ENCODE measurements at places on chromosomes 16 and 17. TPM values are rescaled to one million over a fixed set of nuclear protein-coding genes. Genes with fewer than 3 reads are reported as not detected.

Gene RNU2-1
- not detected for total RNA-seq

Gene ECI1
- total RNA-seq, result 72.9 TPM

DNA sequence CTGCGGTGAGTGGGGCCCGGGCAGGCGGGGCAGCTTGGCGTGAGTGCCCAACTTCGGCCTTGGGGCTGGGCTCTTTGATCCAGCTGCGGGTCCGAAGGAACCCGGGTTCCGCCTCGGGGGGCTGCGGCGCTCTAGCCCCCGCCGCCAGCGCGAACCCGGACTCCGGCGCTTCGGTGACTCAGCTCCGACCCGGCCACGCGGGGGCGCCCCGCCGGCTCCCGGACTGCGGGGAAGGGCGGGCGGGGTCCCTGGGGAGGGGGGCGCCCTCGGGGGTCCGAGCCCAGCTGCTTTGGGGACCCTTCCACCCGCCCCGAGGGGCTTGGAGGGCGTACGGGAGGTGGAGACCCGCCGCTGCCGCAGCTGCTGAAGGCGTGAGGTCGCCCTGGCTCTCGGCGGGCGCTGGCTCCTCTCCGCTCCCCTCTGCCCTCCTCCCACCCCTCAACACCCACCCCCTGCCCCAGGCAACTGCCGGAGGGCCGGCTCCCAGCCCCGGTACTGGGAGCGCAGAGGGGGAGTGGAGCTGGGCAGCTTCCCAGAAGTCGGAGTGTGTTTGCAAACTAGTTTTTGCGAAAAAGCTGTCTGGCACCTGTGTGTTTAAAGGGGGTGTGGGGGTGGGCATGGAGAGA lies 516 bp downstream of the CPNE2 start:
- H3K4me1 ChIP-seq, result peaks cover 37% of the 10 kb centered on the region
- peak overlapping the region; percentile 67 for H3K27ac ChIP-seq
- H3K36me3 ChIP-seq, result no peaks in the 10 kb centered on the region
- peak overlapping the region; percentile 98 for H3K4me3 ChIP-seq
- no peaks in the 10 kb centered on the region for H3K27me3 ChIP-seq

- no peaks in the 10 kb centered on the region for H3K27me3 ChIP-seq
- no peak for DNase-seq
- H3K36me3 ChIP-seq, result no peaks in the 10 kb centered on the region
- no peak overlapping the region for H3K27ac ChIP-seq
Observed at GRCh38 chr17:2975469-2975958, 87.9 kb downstream of the OR1D5 start.

DNA sequence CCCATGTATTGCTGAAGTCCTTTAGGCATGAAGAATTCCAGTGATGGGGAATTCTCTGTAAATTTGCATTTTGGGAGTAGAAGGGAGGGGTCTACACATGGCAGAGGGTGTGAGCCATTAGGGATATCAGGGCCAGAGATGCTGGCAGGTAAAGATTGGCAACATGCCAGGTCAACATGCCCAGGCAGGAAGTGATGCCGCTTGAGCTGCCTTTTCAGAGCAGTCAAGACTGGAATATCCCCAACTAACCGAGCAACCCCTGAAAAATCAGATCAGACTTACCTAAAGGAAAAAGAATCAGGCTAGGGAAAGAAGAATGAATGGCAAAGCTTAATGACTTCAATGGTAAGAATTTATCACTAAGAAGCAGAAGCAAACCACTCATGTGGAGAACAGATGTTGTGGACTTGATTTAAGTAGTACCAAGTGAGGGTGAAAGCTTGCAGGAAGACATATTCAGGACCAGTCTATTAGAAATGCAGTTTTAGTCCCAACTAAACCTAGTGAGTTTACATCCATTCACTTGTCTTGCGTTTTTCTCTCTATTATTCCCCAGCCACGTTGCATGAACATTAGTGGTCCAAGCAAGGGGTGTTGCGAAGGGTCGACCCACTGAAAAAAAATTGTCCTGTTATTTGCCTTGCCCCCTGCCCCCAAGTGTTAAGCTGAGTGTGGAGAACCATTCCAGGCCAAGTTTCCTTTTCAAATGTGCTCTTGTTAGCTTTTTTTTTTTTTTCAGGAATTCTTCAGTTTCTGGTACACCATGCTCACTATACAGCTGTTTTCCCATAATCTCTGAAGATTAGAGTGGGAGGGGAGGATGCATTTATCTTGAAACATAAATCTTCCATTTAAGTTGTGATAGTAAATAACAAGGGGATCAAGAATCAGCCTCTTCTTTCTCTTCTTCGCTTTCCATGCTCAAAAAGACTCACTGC lies 105.2 kb downstream of the ABCA8 start:
- H3K36me3 ChIP-seq, result no peaks in the 10 kb centered on the region
- H3K27ac ChIP-seq, result peak overlapping the region; percentile 5
- no peaks in the 10 kb centered on the region for H3K27me3 ChIP-seq
- no peak for DNase-seq
- H3K4me1 ChIP-seq, result peaks cover 31% of the 10 kb centered on the region

GRCh38 chr17:46950997-46951621 lies 27.9 kb downstream of the RPRML start:
- H3K27ac ChIP-seq, result no peak overlapping the region
- no peak for DNase-seq
- H3K4me3 ChIP-seq, result no peak overlapping the region
- H3K4me1 ChIP-seq, result no peaks in the 10 kb centered on the region
- H3K27me3 ChIP-seq, result no peaks in the 10 kb centered on the region
- H3K36me3 ChIP-seq, result no peaks in the 10 kb centered on the region

DNA sequence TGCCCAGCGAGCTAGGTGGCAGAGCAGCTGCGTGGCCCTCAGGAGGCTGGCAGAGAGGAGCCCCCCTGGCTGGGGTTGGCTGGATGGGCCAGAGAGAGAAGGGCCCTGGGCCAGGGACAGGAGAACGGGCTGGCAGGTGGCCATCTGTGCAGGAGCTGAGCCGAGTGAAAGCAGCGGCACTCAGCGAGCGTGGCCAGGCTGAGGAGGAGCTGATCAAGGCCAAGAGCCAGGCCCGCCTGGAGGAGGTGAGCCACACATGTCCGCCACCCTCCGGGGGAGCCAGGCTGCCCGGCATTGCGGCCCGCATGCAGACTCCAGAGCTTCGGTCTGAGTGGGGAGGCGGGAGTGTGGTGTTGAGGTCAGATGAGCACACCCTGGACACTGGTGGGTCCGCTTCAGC lies 2.1 kb upstream of the RAC3 start:
- H3K27ac ChIP-seq, result no peak overlapping the region
- no peaks in the 10 kb centered on the region for H3K27me3 ChIP-seq
- H3K4me3 ChIP-seq, result no peak overlapping the region

- no peak overlapping the region for H3K4me3 ChIP-seq
- no peaks in the 10 kb centered on the region for H3K36me3 ChIP-seq
- peak overlapping the region; percentile 65 for H3K27ac ChIP-seq
- DNase-seq, result no peak
- no peaks in the 10 kb centered on the region for H3K27me3 ChIP-seq
- H3K4me1 ChIP-seq, result peaks cover 29% of the 10 kb centered on the region
Observed at GRCh38 chr16:4298761-4299522, 16.9 kb upstream of the GLIS2 start.

Gene INCA1
- total RNA-seq, result 1.7 TPM

- no peak for DNase-seq
- no peaks in the 10 kb centered on the region for H3K27me3 ChIP-seq
- peaks cover 20% of the 10 kb centered on the region for H3K4me1 ChIP-seq
- H3K36me3 ChIP-seq, result no peaks in the 10 kb centered on the region
- H3K27ac ChIP-seq, result peak overlapping the region; percentile 50
- H3K4me3 ChIP-seq, result no peak overlapping the region
Observed at GRCh38 chr17:57995076-57995956, 7.3 kb upstream of the VEZF1 start.

Gene KCNAB3
- total RNA-seq, result 2.7 TPM

GRCh38 chr16:66045626-66046025 lies 320.9 kb upstream of the CDH5 start:
- no peaks in the 10 kb centered on the region for H3K27me3 ChIP-seq
- H3K36me3 ChIP-seq, result no peaks in the 10 kb centered on the region
- no peak overlapping the region for H3K27ac ChIP-seq
- no peaks in the 10 kb centered on the region for H3K4me1 ChIP-seq

DNA sequence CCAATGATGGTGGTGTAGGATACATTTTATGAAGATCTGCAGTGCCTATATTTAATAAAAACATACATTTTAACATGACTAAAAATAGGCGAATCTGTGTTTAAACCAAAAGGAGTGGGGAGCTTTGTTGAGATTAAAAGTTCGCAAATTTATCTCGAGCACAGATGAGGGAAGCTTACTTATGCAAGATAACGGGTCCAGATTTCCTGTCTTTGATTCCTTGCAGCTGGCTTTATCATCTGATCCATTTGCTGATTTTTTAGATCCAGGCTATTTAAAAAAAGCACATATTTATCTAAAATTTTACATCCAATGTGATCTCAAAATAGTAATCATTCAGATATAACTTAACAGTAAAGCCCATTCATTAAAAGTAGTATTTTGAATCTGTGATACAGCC lies 57.0 kb upstream of the INTS2 start:
- H3K27ac ChIP-seq, result no peak overlapping the region
- H3K4me1 ChIP-seq, result no peaks in the 10 kb centered on the region
- no peak for DNase-seq
- H3K36me3 ChIP-seq, result no peaks in the 10 kb centered on the region
- H3K27me3 ChIP-seq, result no peaks in the 10 kb centered on the region

Gene KRTAP2-1
- total RNA-seq, result not detected

Gene GALR2
- not detected for total RNA-seq

- peaks cover 11% of the 10 kb centered on the region for H3K27me3 ChIP-seq
- no peak for DNase-seq
- no peak overlapping the region for H3K27ac ChIP-seq
- no peak overlapping the region for H3K4me3 ChIP-seq
- H3K4me1 ChIP-seq, result peaks cover 32% of the 10 kb centered on the region
Observed at GRCh38 chr17:72125226-72125651, 4.4 kb downstream of the SOX9 start.

Measured in vagina (tissue), 2 donors.